ENCODE measurements at places on chromosomes 3 and 15.

DNA sequence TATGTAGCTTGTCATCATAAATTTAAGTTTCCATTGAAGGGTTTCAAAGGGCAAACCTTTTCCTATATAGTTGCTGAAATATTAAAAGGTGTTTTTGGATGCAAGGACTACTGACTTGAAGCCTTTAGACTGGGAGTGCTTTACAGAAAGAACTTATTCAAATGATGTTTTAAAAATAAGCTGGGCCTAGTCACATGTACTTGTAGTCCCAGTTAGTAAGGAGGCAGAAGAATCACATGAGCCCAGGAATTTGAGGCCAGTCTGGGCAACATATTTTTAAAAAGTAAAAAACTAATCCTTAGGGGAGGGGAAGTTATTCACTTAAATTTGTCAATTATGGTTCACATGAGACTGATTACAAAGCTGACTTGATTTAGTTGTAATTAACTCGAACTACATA lies 65.0 kb downstream of the SMARCC1 start:
- no peak for DNase-seq

DNA sequence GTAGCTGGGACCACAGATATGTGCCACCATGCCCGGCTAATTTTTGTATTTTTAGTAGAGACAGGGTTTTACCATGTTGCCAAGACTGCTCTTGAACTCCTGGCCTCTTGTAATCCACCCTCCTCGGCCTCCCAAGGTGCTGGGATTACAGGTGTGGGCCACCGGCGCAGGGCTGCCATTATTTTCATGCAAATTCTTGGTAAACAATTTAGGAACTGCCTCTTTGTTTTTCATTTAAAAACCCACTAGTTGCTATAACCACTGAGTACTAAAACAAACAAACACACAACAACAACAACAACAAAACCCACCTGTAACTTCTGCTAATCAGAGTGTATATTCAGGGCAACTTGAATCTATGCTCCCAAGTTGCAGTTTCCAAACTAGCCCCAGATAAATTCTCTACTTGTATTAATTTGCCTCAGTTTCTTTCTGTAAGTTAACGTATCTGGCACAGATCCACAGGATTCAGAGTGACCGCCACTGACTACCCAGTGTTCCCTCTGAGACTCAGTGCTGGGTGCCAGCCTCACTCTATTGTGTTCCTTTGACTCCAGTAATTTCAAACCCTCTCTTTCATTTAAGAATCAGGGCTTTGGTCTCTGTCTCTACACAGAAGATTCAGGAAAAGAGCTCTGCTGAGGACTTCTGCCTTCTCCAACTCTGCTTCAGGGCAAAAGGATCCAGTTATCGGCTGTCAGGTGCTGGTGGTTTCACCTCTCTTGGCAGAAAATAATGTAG lies 18.6 kb upstream of the ZNF710 start:
- no peak for DNase-seq

GRCh38 chr3:101936419-101937356 lies 87.4 kb downstream of the NFKBIZ start:
- no peak for DNase-seq

- DNase-seq, result no peak
These were observed 17.4 kb upstream of the CHD2 start for GRCh38 chr15:92882697-92883162.

- no peak for DNase-seq
These were observed 583.4 kb upstream of the DPPA4 start for GRCh38 chr3:109920749-109921148.

- DNase-seq, result no peak
These were observed 6.5 kb downstream of the RUBCN start for GRCh38 chr3:197730200-197730599.

- DNase-seq, result no peak
These were observed 19.5 kb downstream of the ACVR2B start for GRCh38 chr3:38473229-38473628.

DNA sequence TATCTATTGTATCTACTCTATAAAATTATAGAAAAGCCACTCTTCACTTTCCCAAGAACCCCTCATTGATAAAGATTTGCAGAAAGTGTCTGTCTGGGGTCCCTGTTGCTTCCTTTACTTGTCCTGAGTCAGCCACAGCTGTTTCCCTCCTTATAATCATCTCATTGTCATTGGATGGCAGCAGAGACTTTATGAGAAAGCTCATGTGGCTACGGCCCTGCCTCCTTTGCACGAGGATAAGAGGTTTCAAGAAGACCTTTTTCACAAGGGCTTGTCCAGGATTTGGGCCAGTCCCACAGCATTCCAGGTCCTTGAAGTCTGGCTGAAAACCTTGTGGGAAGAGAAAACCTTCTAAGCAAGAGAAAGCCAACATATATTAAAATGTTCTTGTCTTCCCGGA lies 41.9 kb upstream of the THBS1 start:
- no peak for DNase-seq

- DNase-seq, result no peak
These were observed 15.2 kb downstream of the RAB11A start for GRCh38 chr15:65884511-65884910.

DNA sequence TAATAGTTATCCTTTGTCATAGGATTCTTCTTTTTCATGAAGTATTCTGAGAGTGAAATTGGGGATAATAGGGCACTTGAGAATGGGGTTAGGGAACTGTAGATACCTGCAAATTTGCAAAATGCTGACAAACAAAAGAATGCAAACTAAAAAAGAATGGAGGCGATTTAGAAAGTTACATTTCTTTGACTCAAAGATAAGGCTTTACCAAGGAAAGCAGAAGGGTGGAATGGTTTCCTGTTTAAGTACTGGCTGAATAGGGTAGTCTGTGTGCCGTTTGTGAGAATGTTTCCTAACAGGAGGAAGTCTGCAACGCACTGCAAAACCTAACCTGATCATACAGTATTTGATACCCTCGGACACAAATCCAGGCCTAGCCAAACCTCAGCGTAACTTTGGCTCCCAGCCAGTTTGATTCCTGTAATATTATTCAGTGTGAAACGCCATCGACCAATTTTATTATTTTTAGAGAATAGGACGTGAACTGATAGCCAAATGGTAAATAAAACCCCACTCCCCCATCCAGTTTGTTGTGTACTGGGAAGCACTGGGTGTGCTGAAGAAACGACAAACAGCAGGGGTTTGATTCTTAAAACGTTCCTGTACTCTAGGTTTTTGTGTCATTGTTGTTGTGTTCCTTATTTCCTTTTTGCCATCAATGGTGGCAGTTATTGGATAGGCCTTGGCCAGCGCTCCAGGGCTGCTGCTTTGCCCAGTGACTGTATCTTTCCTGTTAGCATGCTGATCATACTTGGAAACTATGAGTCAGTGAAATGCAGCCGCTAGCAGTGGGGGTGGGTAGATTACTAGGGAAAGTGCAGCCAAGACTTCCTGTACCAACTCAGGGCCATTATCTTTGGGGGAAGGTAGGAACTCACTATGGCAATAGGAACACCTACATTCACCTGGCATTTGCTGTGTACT lies 148.0 kb upstream of the TBL1XR1 start:
- DNase-seq, result no peak

DNA sequence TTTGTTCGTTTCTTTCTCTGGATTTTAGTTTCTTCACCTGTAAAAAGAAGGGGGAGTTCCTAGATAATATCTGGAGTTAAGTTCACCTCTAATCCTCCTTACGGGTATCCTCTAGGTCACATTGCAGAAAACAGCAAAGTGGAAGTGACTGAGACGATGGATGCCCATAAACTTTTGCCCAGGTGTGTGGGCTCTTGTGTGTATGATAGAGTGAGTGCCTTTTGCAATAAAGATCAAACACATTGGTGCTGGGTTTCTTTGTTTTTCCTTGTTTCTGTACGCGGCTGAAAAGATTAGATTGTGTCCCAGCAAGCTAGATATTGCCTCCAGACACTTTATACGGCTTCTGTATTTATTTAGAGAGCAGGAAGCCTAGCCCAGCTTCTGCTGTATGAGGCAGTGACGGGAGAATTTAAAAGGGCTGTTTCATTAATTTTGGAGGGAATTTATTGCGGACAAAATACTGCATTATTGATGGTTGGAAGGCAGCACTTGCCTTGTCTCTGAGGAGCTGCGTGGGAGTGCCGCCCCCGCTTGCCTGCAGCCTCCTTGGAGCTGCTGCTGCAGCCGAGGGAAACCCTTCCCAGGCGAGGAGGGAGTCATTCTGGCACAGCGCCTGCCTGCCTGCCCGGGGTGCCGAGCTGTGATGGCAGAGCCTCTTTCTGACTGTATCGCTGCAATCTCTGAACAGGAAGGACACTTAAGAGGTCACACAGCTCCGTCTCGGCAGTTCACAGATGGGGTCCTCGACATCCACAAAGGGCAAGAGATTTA lies 38.5 kb downstream of the PYDC2 start:
- DNase-seq, result no peak

DNA sequence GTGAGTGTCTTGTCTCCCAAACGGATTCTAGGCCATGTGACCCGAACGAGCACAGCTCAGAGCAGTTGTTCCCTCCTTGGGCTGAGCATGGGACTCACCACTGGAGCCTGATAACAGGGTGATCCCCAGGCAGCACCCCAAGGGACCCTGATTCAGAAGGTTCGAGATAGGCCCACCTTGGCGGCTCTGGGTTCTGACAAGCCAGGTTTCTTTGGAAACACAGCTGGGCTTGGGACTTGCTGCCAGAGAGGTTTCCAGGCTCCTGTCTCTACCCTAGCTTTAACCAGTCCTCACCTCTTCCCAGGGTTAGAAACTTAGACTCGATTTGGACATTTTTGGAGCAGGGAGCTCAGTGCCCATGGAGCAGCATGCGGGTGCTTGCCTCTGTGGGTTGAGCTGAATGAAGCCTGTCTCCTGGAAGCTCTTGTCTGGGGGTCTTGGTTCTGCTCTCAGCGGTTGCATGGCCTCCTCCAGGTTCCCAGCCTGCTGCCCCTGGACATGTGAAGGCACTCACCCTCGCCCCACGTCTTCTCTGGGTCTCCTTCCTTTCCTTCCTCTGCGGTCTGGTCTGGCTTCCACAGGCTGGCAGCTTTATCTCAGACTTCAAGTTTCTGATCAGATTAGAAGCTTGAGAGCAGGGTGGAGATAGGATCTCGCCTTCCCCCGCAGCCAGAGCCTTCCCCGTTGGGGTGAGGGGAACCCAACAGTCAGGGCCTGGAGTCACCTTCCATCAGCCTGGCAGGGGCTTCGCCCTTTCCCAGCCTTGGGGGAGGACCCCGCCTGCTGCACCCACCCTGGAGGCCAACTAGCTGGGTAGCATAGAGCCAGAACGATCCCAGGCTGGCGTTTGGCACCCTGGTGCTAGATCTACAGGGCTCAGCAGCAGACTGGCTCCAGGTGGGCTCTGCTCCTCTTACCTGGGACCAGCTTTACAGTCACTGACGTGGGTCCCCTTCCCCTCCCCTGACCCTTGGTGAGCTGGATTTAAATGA lies 21.0 kb downstream of the PAQR5 start:
- no peak for DNase-seq

DNA sequence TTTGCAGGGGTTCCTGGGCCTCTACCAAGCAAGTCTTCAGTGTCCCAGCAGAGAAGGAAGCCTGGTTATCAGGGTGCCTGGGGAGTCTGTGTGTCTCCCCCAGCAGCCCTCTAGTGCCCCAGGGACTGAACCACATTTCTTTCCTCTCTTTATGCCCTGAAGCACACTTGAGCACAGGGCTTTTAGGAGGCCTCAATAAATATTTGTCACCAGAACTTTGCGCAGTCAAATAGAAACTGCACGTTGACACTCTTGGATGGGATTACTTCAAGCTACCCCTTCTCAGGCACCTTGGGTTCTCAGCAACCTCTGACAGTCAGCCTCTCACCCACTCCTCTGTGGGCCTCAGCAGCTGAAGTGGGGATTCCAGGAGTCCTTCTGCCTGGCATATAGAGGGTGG lies 226.6 kb upstream of the HES1 start:
- no peak for DNase-seq

- no peak for DNase-seq
These were observed 24.6 kb downstream of the GORASP1 start for GRCh38 chr3:39082666-39083313.

- DNase-seq, result no peak
These were observed 26.5 kb downstream of the MEF2A start for GRCh38 chr15:99592145-99592791.

- DNase-seq, result no peak
These were observed 4.1 kb upstream of the CLPX start for GRCh38 chr15:65189102-65189740.

DNA sequence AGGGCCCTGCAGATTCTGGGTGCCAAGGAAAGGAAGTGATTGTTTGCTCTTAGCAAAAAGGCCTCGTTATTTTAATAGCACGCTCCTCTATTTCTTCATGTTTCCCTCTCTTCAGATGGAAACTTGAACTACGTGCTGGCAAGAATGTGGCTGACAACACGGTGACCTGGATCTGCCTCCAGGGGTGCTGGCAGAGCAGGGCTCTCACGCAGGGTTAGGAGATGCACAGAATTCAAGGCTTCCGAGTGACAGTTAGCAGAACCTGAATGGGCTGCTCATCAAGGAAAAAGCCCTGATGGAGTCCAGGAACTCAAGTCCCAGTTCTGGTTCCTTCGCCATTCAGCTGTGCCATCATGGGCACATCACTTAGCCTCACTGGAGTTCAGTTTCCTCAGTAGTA lies 22.7 kb downstream of the CYP19A1 start:
- no peak for DNase-seq

DNA sequence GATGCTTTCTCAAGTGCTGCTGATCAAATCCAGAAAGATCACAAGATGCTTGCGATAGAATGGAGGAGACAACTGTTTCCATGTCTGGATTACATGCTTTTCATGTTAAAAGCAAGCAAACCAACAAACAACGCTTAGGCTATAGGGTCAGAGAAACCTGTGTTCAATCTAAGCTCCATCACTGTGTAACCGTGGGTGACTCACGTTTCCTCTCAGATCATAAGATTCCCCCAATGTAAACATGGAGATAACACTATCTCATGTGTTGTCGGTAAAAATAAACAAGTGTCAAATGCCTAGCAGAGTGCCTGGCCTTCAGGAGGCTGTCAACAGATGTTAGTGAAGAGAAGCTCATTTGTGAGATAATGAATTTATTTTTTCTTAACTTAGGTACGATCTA lies 907.8 kb downstream of the NTRK3 start:
- no peak for DNase-seq

- DNase-seq, result no peak
These were observed at the start of gene ERC2 for GRCh38 chr3:56468184-56469106. TSS of gene ERC2 (minus strand) at chr3:56468467.

Measured in activated B cell treated with CpG ODN at 0.5 μM for 24 hours (primary cell).